ENCODE measurements at places on chromosomes 3 and 15. TPM values are rescaled to one million over a fixed set of nuclear protein-coding genes. Genes with fewer than 3 reads are reported as not detected.

Gene ACSBG1
- total RNA-seq: not detected

Gene ACP3
- total RNA-seq: 1.4 TPM

Gene ISLR2
- 0.16 TPM for total RNA-seq

Gene HIGD2B
- under 0.01 TPM for total RNA-seq

Gene CFAP20DC
- 1.0 TPM for total RNA-seq
